ENCODE measurements at places on chromosomes 11 and 22.

GRCh38 chr22:45756558-45756957 is 84.9 kb downstream of the ATXN10 start:
- DNase-seq: no peak

GRCh38 chr11:66562275-66562674 is 6.1 kb downstream of the CTSF start:
- no peak for DNase-seq

GRCh38 chr22:26707581-26707980 is 50.2 kb downstream of the MIAT start:
- DNase-seq: no peak

- no peak for DNase-seq
Measured at GRCh38 chr11:111231836-111232235, 13.7 kb upstream of the POU2AF2 start.

DNA sequence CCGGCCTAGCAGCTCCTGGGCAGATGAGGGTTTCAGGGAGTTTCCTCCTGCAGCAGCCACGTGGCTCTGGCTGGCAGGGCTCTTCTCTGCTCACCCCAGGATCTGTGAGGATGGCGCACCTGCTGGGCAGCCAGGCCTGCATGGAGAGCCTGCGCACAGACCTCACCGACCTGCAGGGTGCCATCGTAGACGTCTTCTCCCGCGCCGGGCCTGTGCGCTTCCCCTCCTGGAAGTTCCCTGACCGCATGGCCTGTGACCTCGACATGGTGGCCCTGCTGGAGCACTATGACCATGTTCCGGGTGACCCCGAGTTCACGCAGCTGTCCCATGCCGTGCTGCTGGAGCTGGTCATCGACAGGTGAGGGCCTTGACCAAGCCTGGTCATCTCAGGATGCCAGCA is 9.1 kb downstream of the CCDC157 start:
- no peak for DNase-seq

DNA sequence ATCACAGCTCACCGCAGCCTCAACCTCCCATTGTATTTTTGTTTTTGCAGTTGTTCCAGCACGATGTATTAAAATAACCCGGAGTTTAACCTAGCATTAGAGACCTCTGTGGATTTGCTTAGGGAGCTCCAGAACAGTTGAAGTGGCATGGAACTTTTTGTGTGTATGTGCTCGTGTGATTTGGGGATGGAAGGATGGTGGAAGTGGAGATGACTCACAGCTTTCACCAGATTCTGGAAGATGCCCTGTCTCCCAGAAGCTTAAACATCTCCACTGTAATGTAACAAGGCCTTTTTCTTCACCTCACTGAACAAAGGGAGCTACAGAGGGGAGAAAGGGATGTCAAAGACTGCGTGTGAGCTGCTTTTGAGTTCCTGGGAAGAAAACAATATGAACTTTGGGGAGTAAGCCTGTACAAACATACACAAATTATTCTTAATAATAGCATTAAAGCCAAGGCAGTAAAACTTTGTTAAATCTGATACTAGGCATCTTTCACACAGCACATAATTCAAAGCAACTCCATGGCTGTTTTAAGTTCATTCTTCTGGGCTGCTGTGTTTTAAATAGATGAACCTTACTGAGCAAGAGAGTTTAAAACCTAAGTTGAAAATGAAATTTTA is 226.4 kb downstream of the ADAMTS15 start:
- DNase-seq: no peak

- no peak for DNase-seq
Measured at GRCh38 chr11:122362381-122362780, 246.4 kb upstream of the BLID start.

GRCh38 chr22:47036352-47036751 is 273.9 kb downstream of the TBC1D22A start:
- no peak for DNase-seq

- DNase-seq: no peak
Measured at GRCh38 chr22:23910496-23911190, 16.5 kb downstream of the MIF start.
